Activated CD8-positive, alpha-beta T cell treated with anti-CD3 and anti-CD28 coated beads for 36 hours (primary cell): ENCODE measurements at places on chromosomes 2 and 18. TPM values are rescaled to one million over a fixed set of nuclear protein-coding genes. Genes with fewer than 3 reads are reported as not detected.

POMC gene
- 5.1 TPM for total RNA-seq

CD226 gene
- total RNA-seq: 41.7 TPM

GRCh38 chr2:214542295-214542694, 131.4 kb downstream of the VWC2L start:
- H3K4me3 ChIP-seq: no peak overlapping the region
- no peaks in the 10 kb centered on the region for H3K36me3 ChIP-seq
- H3K4me1 ChIP-seq: no peaks in the 10 kb centered on the region

DNA sequence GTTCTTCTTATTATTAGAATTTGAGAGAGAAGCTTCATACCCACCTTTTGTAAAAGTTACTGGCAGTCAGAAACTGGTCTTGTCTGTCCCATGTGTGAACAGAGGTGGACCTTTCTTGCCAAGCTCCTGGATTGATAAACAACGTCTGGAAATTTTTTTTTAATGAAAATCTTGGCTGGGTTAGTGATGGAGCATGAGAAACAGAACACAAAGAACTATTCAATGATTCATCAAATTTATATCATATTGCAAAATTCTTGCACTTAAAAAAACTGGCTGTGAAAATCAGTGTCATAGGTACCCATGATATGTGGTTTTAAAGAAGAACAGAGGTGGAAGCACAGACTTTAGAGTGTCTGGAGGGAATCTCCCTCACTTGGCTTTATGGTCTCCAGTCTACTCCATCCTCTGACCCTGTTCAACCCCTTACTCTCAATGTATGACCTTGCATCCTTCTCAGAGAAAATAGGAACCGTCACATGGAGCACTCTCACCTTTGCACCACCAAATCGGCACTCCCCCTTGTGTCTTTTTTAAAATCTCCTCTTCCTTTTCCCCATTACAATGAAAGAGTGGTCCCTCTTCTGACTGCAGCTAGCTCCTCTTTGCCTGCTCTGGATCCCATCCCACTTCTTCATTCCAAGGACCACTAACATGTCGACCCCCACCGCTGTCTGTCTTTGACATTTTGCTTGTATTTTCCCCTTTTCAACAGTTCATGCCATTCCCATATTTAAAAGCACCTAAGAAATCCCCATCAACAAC, 58.2 kb downstream of the COPS8 start:
- H3K36me3 ChIP-seq: peaks cover 14% of the 10 kb centered on the region
- H3K4me3 ChIP-seq: no peak overlapping the region
- H3K4me1 ChIP-seq: peaks cover 7% of the 10 kb centered on the region
- DNase-seq: no peak
- H3K27me3 ChIP-seq: peaks cover 1% of the 10 kb centered on the region

DNA sequence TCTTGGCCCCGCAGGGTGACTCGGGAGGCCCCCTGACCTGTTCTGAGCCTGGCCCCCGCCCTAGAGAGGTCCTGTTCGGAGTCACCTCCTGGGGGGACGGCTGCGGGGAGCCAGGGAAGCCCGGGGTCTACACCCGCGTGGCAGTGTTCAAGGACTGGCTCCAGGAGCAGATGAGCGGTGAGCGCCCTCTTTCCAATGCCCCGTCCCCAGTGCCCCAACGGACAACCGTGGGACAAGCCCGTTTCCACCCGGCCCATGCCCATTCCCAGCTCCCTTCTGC, 2.6 kb upstream of the CHRND start:
- no peaks in the 10 kb centered on the region for H3K36me3 ChIP-seq
- H3K27me3 ChIP-seq: peaks cover 42% of the 10 kb centered on the region
- no peak overlapping the region for H3K4me3 ChIP-seq
- H3K27ac ChIP-seq: no peak overlapping the region
- H3K4me1 ChIP-seq: peaks cover 7% of the 10 kb centered on the region
- no peak for DNase-seq

HSBP1L1 gene
- 5.1 TPM for total RNA-seq

- peaks cover 4% of the 10 kb centered on the region for H3K27me3 ChIP-seq
- DNase-seq: no peak
- H3K4me3 ChIP-seq: no peak overlapping the region
- no peak overlapping the region for H3K27ac ChIP-seq
Observed at GRCh38 chr2:223635080-223635479, 32.9 kb upstream of the SCG2 start.

DNA sequence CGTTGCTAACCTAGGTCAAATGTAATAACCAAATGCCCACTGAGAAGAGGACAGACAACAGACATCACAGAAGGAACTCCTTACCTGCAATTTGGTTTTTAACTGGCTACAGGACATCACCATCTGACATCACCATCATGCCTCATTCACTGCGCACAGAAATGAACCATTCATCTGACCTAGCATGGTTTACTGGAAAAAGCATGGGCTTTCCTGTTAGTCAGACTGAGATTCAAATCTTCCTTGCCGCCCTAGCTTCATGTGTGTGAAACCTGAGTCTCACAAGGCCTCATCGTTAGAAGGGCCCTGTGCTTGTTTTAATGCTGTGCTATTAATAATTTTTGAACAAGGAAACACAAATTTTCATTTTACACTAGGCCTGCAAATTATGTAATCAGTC, 1.1 kb upstream of the HIBCH start:
- H3K27me3 ChIP-seq: no peaks in the 10 kb centered on the region
- peak; percentile 57 for DNase-seq
- peaks cover 34% of the 10 kb centered on the region for H3K4me1 ChIP-seq
- H3K27ac ChIP-seq: peak overlapping the region; percentile 88
- H3K4me3 ChIP-seq: peak overlapping the region; percentile 81

TRMT61B gene
- total RNA-seq: 14.5 TPM
